Stimulated activated CD4-positive, alpha-beta T cell treated with anti-CD3 and anti-CD28 coated beads, Interleukin-12 subunit alpha, Interleukin-12 subunit beta, amount 100 ng/mL, for 4 hours (primary cell): ENCODE measurements at places on chromosomes 4 and X.

DNA sequence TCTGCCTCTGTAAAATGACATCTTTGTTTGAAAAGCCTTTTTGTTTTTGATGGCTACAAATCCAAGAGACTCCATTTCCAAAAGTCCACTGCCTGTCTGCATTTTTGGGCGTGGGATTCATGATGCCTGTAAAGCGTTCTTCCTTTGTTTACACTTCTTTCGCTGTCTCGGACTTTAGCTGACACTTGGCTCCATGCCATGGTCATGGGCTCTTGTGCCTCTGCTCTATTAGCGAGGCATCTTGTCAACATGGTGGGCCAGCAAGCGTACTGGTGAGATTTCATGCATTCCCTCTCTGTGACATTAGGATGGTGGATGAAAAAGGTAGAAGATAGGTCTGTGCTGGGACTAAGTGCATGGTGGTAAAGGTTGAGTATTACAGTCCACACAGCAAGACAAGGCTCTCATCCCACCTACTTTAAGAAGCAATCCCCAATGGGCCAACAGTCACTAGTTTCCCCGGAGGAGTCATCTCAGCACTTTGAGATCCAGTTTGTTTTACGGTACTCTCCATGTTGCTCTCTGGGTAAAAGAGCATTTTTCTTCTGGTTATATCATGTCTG, 298.2 kb upstream of the KLF3 start:
- no peak for DNase-seq

DNA sequence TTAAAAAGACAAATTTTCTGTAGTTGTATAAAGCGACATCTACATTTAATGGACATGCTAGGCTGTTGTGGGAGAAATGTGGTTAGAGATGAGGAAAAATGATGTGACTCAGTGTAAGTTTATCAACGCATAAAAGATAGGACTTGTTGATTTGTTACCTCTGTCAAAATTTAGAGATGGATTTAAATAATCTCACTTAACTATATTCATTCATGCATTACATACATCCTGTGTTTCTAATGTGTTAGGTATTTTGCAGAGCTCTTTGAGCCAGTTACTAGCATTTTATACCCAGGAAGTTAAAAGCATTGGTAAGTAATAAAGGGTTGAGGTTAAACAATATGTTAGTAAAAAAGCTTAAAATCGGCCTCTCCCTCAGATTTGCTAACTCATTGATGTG, 34.3 kb downstream of the METAP1 start:
- no peak for DNase-seq

GRCh38 chr4:74206088-74206825, 48.3 kb downstream of the MTHFD2L start:
- no peak for DNase-seq

DNA sequence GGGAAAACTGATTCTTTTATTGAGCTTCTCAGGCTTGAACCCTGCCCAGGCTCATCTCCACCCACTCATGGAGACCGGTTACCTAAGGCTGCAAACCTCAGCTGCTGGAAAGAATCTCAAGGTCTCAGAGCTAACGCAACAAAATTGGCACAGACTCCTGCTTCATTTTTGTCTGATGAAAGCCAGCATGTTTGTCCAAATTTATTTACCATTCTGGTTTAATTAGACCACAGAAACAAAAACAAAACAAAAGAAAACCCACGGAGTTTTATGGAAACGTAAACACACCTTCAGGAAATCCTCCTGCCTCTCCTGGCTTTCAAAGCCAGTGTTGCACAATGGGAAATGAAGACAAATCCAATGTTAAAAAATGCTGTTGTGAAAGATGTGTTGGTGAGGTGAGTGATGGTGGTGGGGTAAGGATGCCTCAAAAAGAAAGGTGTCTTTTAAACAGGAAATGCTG, 56.4 kb upstream of the PDLIM3 start:
- DNase-seq = no peak

- no peak for DNase-seq
Measured at GRCh38 chr4:110808351-110808878, 185.5 kb upstream of the PITX2 start.

DNA sequence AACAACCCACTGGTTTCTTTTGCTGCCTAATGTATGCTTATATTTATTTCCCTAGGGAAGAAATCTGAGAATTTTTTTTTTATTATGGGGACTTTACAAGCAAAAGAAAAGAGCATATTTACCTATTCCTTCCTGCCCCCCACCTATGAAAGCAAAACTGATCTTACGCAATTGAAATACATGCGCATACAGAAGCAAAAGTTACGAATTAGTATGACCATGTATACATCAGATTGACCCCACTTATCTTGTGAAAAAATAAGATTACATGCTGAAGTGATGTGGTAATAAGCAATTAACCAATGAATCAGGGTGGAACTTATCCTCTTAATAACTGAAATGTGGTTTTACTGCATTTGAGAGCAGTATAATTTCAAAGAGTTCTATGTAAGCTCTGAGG, 151.0 kb downstream of the TENM3 start:
- no peak for DNase-seq
